ENCODE measurements at places on chromosomes 7 and 10. TPM values are rescaled to one million over a fixed set of nuclear protein-coding genes. Genes with fewer than 3 reads are reported as not detected.

DNA sequence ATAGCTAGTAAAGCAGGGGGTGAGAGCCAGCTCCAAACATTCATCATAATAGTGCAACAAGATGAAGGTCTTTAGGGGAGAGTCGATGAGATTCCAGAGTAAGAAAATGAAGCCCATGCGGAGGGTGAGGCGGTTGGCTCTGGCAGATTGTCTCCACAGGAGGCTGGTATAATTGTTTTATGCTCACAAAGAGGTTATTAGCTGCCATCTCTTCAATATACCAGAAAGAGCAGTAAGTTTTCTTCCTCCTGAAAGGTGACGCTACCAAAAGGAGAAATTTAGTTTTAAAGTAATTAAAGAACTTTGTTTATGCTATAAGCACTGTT lies 59.2 kb upstream of the KCNIP2 start:
- DNase-seq = no peak

DNA sequence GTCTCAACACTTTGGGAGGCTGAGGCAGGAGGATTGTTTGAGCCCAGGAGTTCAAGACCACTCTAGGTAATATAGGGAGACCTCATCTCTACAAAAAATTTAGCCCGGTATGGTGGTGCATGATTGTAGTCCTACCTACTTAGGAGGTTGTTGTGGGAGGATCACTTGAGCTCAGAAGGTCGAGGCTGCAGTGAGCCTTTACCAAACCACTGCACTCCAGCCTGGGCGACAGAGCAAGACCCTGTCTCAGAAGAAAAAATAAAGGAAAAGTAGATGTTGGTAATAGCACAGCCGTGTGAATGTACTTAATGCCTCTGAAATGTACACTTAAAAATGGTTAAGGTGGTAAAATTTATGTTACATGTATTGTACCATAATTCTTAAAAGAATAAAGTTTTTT lies 25.3 kb downstream of the TIMM23 start:
- no peak for DNase-seq

GRCh38 chr7:18760631-18761445 lies 265.3 kb downstream of the HDAC9 start:
- no peak for DNase-seq

DNA sequence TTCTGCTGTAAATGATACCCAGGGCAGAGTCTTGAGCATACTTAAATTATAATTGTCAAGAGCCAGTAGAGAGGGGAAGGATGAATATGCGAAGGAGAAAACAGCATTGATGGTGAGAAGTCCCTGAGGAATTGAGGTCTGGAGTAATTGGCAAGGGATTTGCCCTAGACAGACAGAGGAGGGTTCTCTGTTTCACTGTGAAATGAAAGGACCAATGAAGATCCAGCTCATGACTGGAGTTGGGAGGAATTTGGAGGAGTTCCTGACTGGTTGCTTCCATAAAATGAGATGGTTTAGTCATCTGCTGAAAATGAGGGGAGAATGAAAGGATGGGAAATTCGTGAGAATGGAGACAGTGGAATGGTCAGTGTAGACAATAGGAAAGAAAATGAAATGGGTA lies 6.8 kb downstream of the PRPF18 start:
- DNase-seq = no peak

DNA sequence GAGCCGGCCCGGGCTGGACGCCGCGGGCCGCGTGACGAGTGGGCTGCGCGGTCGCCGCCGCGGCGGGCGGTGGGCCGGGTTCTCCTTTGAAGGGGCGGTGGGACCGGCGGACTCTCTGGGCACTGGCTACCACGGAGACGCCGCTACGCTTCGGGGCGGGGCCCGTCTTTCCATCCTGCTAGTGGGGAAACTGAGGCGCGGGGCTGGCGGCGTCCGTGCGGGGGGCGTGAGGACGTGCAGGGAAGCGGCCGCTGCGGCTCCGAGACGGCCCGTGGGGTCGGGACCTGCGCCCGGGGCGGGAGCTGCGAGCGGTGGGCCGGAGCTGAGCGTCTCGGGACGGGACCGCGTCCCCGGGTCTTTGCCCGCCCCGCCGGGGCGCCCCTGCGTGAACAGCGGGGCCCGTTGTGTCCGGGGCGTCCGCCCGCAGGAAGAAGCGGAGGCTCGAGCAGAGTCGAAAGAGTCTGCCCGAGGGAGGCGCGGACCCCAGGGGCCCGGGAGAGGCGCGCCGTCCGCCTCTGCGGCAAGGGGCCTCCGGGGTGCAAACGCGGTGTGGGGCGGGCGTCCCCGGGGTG lies 548 bp upstream of the BNIP3 start:
- no peak for DNase-seq

GRCh38 chr7:88101769-88102168 lies 118.1 kb downstream of the SRI start:
- no peak for DNase-seq

The CASP2 gene
- 60.4 TPM for total RNA-seq

The THAP5 gene
- total RNA-seq = 22.1 TPM

The KCND2 gene
- 12.5 TPM for total RNA-seq

The CALML5 gene
- not detected for total RNA-seq

The INPP5A gene
- total RNA-seq = 15.0 TPM

Data from GM12878 (cell line).